ENCODE measurements at places on chromosomes 16 and 17.

DNA sequence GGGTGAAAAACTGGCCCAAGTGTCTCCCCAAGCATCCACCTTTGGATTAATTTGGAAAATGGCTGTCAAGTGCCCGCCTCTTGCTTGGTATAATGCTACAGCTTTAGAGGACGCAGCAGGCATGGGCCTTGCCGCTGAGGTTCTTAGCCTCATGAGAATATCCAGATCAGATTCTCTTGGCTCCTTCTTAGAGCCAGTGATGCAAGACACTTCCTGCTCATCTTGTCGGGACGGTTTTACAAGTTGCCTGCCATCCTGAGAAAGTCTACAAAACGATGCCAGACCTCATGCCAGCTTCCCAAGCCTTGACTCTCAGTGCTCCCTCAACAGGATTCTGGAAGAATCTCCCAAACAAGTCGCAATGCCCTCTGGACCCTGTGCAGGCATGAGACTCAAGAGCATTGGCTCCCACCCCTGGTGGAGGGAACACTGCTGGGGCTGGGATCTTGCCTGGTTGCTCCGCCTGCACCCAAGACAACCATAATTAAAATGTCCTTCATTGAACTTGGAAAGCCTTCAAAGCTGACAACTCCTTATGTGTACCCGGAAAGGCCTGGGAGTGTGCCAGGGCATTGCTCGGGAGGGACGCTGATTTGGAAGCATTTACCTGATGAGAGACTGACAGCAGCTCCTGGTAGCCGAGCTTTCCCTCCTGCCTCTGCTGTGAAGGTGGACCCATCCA, 25.8 kb upstream of the STH start:
- DNase-seq = no peak

DNA sequence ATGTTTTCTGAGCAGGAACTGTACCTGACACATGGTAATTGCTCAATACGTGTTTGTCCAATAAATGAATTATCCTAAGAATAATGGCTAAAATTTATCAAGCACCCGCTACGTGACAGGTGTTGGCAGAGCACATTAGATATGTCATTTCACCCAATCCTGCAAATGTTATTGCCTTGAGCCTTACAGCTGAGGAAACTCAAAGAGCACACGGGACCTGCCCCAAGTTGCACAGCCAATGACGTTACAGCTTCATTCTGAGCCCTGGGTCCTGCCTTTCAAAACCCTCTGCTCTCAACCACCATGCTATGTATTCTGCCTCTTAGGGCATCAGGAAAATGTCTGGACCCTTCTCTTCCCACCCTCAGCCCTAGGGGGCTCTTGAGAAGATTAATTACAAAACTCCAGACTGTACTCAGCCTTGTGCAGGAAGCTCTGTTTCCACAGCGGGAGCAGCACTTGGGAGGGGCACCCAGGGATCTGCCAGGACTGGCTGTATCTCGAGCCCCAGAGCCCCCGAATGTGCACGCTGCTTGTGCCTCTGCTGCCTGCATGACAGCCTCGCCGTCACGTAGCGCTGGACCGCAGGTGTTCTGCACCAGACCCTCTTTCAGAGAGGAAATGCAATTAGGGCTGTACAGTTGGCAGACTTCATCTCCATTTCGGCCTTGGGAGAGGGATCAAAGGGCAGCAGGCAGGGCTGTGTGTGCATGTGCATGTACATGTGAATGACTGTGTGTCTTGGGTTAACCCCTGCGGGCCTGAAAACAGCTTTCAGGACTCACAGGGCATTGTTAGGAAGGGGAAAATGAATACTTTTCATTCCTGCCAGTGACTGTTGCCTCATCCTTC, 71.6 kb downstream of the GPR139 start:
- no peak for DNase-seq

DNA sequence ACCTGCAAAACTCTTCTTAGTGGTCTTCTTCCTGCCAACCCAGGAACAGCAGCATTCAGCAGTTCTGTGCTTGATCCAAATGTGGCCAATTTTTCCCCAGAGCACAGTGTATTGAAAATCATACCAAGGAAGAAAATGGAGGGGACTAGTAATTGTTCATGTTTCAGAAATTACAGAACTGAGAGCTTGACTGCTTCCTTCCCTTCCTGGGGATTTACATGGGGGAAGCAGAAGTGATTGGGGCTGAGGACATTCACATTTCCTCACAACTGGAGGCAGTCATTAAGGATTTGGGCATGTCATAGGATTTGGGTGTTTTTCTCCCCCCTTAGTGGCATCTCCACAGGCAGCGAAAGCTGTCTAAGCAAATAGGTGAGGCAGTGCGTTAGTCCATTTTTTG, 19.7 kb downstream of the CIITA start:
- no peak for DNase-seq

GRCh38 chr16:83393196-83393981, 414.4 kb upstream of the HSBP1 start:
- DNase-seq = no peak

- no peak for DNase-seq
These were observed 2.5 kb downstream of the ITGA3 start for GRCh38 chr17:50058296-50058953.

DNA sequence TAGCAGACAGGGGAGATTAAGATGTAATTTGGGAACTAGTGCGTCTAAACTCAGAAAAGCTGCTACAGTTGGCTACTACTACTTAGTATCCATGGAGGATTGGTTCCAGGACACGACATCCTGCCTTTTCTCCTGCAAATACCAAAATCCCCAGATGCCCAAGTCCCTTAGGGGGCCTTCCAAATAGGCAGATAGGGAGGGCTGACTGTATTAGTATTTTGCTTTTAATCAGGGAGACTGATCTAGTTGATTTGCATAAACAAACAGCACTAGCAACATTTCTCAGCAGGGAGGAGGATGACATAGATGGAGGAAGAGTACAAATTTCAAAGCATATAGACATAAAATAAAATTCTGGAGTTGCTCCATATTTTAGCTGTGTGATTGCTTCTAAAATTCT, 621.6 kb upstream of the GOT2 start:
- no peak for DNase-seq

DNA sequence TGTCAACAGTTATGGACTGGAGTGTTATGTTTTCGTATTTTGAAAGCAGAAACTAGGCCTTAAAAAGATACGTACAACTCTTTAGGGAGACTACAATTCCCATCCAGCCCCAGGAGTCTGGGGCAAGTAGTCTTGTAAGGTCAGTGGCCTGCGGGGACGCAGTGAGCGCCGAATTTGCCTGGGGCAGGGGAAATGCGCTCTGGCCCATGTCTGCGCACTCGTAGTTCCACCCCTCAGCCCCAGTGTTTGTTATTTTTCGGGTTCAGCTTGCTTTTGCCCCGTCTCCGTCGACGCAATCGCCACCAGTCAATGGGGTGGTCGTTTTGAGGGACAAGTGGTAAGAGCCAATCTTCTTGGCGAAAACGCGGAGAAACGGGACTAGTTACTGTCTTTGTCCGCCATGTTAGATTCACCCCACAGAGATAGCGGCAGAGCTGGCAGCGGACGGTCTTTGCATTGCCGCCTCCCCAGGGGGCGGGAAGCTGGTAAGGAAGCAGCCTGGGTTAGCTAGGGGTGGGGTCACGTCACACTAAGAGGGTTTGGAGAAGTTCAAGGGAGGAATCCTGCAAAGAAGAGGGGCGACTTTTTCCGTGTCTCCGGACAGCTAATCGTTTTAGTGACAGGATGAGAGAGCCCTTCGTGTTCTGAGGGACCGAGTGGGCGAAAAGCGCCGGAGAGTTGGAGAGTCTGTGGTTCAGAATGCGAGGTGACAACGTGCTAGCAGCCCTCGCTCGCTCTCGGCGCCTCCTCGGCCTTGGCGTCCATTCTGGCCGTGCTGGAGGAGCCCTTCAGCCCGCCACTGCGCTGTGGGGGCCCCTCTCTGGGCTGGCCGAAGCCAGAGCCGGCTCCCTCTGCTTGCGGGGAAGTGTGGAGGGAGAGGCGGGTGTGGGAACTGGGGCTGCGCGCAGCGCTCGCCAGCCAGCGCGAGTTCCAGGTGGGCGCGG, 1.1 kb upstream of the BRCA1 start:
- no peak for DNase-seq
